ENCODE measurements at places on chromosomes 3 and 15.

DNA sequence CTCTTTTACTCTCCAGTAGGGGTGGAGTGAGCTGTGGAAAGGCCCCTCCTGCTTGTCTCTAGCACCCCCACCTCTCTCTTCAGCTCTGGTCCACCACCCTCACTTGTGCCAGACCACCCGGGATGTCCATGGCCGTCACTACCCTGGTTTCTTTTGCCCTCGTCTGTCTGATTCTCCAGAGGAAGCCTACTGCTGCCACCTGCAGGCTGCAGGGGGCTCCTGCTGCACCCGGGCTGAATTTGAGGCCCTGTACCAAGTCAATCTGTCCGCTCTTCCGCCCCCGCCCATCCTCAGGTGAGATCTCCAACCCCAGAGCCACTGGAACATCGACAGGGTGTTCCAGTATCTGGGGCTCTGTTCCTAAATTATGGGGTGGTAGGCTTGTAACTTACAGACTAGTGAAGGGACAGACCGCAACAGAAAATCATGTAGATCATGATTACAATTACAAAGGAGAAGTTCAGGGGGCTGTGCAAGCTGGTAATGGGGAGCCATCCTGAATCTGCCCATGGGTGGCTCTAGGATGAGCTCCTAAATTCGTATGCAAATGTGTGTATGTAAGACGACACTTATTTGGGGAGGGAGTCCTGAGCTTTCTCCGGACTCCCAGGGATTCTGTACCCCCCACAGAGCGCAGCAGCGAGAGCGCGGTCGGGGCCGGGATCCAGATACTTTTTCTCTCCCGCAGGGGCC is 683 bp upstream of the UNC45A start:
- peak; percentile 71 for DNase-seq

GRCh38 chr15:64009241-64009640 is 37.0 kb downstream of the DAPK2 start:
- DNase-seq: no peak

- DNase-seq: no peak
These were observed 144.5 kb downstream of the EPHA6 start for GRCh38 chr3:96958856-96959255.

DNA sequence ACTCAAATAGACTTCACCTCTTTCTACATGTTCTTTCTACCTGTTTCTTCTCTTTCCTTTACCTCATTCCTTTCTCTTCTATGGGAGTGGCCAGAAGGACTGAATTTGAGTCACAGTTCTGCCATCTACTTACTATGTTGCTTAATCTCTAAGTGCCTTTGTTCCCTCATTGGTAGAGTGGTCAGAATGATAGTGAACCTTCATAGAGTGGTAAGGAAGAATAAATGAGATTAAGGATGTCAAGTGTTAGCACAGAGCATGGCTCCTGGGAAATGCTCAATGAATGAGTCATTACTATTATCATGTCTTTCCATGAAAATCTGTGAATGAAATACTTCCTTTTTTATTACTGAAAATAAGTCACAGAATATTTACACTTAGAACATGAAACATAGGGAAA is 17.5 kb downstream of the TMEM207 start:
- DNase-seq: no peak

- no peak for DNase-seq
These were observed 131.2 kb downstream of the MCTP2 start for GRCh38 chr15:94362385-94363092.

DNA sequence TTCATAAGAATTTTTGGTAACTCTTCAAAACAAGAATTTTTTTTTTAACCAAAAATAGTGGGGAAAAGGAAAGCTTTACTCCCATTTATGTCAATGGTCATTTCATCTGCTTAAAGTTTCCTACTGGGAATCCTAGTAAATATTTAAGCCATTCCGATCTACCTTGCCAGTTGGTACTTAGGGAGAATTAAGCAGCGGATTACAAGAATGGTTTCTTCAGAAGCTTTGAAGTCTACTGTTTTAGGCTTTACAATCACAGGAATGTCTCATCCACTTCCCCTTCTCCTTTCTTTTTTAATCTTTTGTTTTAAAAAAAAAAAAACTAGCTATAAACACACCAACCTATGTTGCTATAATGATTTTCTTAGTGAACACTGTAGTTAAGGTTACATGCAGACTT is 341.4 kb upstream of the ATP11B start:
- no peak for DNase-seq

DNA sequence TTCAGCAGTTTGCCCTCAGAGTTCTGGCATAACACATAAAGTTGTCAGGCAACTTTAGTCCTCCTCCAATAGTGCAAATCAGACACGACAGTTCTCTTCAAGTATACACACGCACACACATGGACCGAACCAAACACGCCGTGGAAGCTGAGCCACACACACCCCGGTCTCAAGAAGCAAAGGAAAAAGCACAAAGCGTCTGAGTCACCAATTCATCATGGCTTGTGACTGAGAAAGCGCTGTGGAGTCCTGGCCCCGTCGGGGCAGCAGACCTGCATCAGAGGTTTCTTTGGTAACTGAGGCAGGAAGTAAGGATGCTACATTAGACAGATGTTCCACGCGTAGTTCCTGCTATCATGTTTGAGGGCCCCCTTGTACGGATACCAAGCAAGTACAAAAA is 85.7 kb downstream of the VGLL4 start:
- DNase-seq: no peak

- DNase-seq: no peak
These were observed 43.8 kb downstream of the ALDH1L1 start for GRCh38 chr3:126136428-126137220.

DNA sequence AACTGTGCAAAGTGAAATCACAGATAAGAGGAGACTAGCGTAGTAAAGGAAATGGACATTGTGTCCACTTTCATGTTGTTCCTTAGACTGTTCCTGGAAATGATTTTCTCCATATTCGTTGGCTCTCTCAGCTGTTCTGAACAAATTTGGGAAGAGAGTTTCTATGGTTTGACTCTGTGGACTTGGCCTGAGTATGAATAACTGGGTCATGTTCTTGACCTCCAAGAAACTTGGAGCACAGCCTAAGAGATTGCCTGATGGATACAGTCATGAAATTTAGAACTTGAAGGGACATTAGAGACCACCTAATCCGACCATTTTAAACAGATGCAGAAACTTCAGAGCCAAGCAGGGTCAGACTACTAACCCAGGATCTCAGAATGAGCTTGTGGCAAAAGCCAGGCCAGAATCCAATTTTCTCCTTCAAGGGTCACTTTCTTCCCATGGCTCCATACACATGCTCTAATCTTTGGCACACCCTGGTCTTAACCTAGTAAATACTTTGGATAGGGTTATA is 430.4 kb downstream of the RBMS3 start:
- no peak for DNase-seq

DNA sequence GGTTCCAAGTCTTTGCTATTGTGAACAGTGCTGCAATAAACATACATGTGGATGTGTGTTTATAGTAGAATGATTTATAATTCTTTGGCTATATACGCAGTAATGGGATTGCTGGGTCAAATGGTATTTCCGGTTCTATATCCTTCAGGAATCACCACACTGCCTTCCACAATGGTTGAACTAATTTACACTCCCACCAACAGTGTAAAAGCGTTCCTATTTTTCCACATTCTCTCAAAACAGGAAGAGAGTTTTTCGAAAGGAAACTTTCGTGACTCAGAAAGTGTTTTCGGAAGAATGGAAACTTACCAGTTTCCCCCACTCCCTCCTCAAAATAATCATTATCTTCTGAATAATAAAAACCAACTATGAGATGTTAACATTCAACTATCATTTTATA is 205.8 kb downstream of the ALCAM start:
- DNase-seq: no peak

GRCh38 chr15:60259469-60259868 is 138.3 kb downstream of the ANXA2 start:
- DNase-seq: no peak

DNA sequence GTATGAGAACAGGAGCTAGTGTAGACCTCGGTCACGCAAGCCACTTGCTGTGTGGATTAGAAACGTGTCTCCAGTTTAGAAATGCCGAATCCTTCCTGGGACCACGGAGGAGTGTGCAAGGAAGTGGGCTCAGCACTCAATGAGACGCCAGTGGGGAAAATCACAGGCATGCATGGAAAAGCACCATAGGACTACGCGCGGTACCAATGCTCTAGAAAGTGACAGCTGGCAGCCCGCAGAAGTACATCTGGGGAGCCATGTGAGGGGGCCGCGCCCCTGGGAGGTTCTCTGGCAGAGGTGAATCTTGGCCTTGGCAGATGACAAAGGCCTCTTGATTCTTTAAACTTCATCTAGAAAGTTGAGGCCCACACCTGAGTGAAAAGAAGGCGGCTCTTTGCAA is 99.3 kb downstream of the LRRK1 start:
- no peak for DNase-seq

DNA sequence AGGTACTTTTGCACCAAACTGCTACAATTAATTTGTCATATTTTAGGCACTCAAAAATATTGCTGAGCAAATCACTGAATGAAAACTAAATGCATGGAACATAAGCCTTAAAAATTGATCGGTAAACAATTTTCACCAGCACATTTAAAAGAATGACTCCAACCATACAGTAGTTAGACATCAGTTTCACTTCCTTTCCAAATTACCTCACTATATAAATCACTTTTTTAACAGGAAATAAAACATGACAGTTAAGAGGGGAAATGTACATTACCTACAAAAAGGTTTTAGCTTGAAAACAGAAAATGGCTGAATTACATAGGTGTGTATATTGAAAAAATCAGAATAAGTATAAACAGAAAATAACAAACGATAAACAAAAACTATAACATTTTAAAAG is 108.4 kb downstream of the SERPINI1 start:
- DNase-seq: no peak

DNA sequence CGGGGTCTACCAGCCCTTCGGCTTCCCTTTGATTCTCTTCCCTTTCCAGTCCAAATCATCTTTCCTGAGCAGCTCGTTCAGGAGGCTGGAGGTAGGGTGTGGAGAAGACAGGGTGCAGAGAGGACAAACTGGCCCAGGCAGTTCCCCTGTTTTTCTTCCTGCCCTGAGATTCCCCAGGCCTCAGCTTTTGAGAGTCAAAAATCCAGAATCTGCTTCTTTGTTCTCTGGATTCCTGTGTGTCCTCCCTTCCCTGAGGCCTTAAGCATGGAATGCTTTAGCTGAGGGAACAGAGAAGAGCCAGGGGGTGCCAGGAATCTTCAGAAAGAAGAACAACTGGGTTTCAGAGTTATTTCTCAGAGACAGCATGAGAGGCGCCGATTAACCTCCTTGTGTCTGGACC is 26.7 kb upstream of the LRTM1 start:
- DNase-seq: no peak

DNA sequence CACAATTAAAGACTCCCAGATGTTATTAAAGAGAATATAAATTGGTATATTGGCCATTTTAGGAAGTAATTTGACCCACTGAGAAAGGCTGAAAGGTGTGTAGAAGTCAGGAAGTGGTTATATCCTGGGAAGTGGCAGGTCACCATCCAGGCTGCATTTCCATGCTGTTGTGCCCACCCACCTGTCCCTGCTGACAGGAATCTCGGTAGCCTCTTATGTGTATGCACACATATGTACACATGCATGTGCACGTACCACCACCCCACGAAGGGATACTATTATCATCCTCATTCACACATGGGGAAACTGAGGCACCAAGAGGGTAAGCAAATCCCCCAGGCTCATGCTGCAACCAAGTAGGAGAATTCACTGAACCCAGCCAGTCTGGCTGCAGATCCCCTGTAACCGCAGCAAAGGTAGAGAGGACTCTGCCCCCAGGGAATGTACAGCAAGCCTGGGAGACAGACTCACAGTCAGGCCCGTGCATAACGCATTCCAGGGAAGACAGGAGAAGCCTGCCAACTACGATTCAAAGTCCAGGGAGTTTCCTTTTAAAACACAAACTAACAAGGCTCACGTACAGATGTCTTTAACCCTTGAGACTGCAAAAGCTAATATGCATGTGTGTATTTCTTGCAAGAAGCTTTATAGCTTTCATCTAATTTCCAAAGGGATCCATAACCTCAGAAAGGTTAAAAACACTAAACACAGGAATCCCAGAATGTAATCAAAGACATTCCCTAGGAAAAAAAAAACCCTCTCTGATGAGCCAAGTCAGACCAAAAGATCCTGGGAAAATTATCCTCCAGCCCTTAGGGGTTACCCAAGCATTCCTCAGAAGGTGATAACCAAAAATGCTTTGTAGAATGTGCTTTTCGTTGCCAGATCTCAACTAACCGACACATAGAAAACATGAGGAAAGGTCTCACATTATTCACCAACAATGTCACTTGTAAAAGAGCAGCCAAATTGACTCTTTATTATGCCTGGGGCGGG is 129.6 kb downstream of the ADAMTS17 start:
- no peak for DNase-seq

DNA sequence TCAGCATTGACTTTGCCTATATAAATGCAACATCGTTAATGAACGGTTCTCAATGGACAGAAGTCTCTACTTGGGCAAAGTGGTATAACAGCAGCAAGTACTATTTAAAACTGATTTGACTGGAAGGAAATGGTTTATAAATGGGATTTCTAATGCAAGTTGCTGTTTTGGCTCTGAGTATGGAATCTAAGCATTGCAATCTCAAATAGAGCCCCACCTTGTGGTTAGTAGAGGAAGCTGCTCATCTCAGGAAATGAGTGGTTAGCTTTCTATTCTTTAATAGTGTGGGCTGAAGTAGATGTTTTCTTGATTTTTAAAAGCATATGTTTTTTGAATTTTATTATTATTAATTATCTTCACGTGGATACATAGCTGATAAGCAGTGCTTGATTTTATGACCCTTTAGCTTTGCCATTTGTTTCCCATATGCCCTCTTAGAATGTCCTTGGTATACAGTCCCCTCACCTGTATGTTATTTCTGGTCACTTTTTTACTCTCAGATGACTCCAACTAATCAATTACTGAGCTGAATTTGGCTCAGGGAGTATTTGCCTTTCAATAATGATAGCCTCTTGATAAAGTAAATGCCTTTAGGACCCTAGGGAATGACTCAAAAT is 67.1 kb downstream of the OXSM start:
- no peak for DNase-seq
